ENCODE measurements at places on chromosomes 2 and 18.

- peak; percentile 61 for DNase-seq
Observed at GRCh38 chr2:172244419-172245130, 141.9 kb upstream of the DLX2 start.

DNA sequence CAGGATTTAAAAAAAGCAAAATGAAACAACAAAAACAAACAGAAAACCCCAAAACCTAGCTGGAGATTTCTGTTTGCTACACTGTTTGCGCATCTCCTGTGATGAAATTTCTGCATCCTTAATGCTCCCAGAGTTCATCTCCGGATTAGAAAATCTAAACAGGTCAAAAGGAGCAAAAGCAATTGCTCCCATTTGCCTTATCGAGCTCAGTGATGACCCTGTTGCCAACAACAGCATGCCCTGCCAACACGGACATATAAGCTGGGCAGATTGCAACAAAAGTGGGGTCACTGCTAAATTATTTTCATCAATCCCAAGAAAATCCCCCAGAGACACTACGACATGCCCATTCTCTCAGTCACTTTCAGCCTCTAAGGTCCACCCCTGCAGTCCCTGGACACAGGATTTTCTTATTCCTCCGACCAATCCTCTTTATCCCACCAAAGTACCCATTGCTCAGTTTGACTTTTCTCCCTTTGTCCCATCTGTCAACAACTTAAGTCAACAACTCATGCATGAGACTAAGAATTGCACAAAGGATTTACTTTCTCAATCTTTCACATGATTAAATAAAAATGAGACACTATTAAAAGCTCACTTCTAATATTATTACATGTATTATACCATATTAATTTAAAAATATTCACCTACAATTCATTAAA is 67.8 kb downstream of the ABCG8 start:
- DNase-seq, result no peak

- peak; percentile 76 for DNase-seq
Observed at GRCh38 chr18:24138789-24139616, at the start of gene CABYR. TSS of gene CABYR (plus strand) at chr18:24139062. CDS start at chr18:24143115, 4,053 bp downstream.

DNA sequence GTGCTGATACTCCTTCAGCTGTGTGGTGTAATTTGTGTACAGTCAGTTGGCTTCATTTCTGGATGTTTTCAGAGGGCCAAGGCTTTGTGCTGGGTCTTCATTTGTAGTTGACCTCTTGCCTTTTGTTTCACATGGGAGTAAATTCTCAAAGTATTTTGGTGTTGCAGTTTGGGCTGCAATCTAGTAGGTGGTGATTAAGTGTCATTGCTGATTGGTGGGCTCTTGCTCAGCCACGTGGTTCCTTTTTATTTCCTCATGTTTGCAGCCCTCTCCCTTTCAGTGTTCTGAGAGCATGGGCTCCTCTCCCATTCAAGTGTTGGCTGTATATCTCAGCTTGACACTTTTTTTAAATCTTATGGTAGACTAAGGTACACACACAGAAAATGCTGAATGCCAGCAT is 96.8 kb downstream of the SNTG2 start:
- DNase-seq, result no peak

- no peak for DNase-seq
Observed at GRCh38 chr2:235940330-235940729, 227.9 kb downstream of the GBX2 start.

DNA sequence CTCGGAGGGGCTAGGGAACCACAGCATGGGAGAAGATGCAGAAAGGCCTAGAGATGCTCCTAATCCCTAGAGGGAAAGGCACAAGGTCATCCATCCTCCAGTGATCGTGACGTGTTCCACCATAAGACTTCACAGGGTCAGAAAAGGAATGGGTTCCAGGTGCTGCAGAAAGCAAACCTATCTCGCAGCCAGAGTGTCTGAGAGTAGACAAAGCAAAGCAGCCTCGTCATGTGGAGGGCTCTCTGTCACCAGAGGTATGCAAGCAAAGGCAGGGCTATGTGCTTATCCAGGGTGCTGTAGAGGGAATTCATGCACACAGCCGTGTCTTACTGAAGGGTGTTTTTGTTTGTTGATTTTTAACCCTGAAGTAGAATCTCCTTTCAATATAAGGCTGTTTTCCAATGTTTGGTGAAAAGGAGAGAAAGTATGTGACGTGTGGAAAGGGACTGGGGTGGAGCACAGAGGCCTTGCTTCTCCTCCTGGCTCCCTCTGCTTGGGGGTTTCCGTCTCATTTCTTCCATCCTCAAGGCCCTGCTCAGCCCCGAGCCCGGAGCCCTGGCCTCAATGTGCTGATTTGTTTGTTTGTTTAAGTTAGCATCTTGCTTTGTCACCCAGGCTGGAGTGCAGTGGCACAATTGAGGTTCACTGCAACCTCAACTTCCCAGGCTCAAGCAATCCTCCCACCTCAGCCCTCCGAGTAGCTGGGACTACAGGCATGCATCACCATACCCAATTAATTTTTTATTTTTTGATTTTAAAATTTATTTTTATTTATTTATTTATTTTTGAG is 3.0 kb downstream of the GPR55 start:
- DNase-seq, result no peak

GRCh38 chr18:59696311-59697235 is 650 bp downstream of the CCBE1 start:
- no peak for DNase-seq

DNA sequence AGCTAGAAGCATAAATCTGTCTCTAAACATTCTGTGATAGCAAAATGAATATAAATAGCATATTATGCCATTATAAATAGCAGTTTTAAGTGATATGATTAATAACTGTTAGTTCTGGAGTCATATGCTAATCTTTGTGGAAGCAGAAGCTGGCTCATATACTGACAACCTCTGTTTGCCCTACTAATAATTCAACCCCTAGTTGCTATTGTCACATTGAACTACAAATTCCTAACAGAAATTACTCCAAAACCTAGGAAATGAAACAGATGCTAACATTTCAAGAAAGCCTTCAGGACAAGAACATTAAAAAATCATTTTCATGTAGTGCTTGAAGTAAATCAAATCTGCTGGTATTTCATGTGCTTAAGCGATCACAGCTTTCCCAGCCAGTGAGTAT is 28.2 kb downstream of the CALCRL start:
- DNase-seq, result no peak

GRCh38 chr2:204112084-204112770 is 175.7 kb downstream of the ICOS start:
- DNase-seq, result no peak

- no peak for DNase-seq
Observed at GRCh38 chr2:11715987-11716652, 30.3 kb upstream of the LPIN1 start.

DNA sequence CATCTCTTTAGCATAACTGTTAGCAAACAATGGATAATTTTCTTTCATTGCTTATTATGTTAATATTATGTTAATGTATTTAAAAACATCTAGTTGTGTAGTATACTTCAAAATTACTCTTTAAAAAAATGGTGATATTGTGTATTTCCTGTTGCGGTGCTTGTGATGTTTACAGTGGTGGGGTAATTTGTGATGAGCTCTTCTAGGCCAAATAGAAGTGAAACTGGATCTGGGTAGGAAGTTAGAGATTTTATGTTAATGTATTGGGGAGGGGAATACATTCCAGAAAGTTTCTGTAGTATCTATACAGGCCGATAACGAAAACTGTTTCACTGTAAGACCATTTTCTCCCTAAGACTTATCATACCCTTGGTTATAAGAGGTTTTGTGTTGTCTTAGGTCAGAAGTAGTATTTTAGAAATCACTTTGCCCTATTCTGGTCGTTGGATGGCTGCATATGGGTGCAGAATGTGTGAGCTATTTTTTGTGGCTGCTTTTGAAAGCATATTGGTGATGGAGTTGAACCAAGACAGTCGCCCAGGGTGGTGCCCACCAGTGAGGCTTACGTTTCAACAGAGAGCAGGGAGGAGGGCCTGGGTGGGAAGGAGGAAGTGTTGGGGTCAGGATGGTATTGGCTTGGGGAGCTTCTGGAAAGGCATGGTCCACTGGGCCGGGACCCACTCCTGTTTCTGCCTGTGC is 5.8 kb downstream of the TSHZ1 start:
- no peak for DNase-seq

DNA sequence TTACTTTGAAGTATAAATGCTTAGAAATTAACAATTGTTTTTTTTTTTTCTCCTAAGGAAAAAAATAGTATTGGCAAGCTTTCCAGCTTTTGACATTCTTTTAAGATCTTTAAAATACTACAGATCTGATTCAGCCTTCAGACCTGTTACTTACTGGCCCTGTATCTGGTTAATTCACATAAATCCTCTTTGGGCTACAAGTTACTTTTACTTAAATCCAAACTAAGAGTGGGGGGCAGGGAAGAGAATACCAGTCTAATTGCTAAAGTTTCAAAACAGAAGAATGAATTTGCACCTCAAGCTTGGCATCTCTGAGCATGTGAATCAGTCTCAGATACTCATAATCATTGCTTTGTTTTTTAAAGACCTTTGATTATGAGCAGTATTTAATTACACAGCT is 386.3 kb downstream of the PARD3B start:
- no peak for DNase-seq

Data from DMS79 treated with DMSO at 0.1 percent for 48 hours (cell line).